AG09309 (cell line): ENCODE measurements at places on chromosomes 12 and 14.

DNA sequence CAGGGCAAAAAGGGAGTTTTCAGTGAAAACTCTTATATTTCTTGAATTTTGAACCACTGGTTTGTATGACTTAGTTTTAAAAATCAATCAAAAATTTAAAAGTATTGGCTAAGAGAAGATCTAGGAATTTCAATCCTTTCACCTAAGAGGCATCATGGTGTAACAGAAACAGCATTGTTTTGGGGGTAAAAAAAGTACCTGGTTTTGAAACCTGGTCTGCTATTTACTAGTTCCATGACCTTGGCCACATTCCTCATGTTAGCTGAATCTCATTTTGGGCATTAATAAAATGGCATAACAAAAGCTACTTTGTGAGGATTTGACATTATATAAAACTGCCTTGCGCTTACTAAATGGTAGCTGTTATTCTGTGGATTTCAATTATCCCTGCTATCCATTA lies 16.7 kb upstream of the GNPNAT1 start:
- no peak for DNase-seq

- no peak for DNase-seq
These were observed 3.6 kb downstream of the VDR start for GRCh38 chr12:47901063-47901717.

GRCh38 chr14:99779751-99780150 lies 13.5 kb upstream of the EML1 start:
- no peak for DNase-seq

DNA sequence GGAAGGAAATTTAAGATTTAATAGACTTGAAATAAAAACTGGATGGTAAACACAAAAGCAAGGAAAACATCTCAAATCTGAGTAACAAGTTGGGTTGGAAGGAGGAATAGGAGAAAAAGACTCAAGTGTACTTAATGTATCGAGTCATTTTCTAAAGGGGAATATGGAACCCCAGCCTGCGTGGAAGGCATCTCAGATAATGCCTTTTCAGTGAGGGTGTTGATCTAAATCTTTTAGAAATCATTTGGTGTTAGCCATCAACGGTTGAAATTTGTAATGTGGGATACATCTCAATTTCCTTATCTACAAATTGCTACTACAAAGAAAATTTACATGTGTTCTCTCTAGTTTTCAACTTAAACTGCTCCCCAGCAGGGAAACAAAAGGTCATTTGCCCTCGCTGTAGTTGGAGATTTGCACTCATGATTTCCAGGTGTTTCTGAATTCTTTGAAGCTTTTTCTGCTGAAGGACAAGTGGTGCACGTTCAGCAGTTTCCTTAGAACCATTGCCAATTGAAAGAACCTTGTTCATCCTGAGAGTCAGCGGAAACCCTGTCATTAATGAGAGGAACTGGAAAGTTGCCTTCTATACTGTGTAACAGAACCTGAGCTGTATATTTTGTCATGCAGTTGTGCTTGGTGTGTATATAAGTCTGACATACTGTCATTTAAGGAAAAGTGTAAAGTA lies 2.2 kb downstream of the PCBP2 start:
- no peak for DNase-seq

- no peak for DNase-seq
These were observed 4.4 kb upstream of the ARHGAP5 start for GRCh38 chr14:32072676-32073075.

DNA sequence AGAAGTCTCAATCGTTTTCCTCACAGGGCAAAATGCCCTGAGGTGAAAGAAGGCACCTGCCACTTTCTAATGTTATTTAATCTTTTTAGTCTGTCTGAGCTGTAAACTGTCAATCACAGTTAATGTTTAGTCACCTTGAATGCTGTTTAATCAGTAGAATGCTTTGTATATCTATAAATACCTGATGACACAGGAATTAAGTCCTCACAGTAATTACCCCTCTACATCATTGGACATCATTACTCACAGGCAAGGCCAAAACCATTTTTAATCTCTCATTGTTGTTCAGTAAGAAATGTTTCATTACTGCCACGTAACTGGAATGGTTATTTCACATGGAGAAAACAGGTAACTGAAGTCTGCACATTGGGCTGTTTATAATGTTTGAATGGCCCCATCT lies 178.8 kb downstream of the EXOC5 start:
- DNase-seq, result no peak

DNA sequence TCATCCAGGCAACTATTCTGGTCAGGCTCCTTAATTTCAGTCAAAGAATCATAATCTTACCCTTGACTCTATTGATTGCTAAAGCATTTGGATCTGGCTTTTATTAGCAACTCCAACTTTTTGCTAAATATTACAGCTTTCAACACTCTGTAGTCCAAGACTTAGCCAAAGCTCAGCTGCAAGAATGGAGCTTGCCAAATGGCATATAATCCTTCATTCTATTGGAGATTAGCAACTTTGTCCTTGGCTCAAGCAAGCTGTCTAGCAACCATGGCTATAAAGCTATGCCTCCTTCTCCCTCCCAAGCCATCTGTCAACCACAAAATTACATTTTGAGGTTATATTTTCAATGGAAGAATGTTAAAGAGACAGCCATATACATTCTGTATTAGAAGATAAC lies 23.1 kb upstream of the NID2 start:
- no peak for DNase-seq

GRCh38 chr12:95509300-95509699 lies 35.3 kb downstream of the METAP2 start:
- no peak for DNase-seq

- no peak for DNase-seq
These were observed 10.1 kb downstream of the GMFB start for GRCh38 chr14:54478636-54479215.

- DNase-seq, result no peak
These were observed 627.4 kb downstream of the SLC16A7 start for GRCh38 chr12:60223242-60223641.

DNA sequence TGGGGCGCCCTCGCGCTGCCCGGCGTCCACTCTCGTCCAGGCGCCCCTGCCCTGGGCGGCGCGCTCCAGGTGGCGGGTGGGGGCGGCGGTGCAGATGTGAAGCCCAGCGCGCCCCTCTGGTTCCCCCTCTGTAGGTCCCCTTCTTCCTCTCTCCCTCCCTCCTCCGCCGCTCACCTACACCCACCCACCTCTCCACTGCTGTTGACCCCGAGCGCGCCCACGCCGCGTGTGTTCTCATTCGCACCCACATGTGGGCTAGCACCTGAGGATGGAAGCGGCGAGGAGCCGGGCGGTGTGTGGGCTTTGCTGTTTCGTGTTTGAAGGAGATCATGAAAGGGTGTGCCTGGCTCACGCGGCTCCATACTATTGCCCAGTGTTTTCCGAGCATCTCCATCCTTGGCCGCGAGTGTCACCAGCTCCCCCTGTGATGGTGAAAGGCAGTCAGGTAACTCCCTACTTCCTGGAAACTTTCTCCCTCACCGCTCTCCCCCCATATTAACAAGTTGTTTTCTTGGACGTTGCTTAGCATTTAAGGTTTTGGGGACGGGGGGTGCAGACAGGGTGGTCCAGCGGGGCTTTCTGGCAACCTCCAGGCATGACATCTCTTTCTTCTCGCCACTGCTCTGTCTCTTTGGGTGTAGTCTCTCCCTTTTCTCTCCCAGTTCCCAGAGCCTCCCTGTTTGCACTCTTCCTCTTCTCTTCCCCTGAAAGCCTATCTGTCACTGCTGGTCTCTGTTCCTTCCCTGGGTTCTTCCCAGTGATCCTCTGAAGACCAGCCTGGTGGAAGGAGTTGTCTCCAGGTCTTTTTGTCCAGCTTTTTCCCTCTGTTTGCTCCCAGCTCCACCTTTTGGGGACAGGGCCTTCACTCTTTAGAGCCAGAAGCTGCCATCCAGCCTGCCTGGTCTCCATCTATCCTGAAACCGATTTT lies 1.6 kb downstream of the CACNA1C start:
- no peak for DNase-seq

DNA sequence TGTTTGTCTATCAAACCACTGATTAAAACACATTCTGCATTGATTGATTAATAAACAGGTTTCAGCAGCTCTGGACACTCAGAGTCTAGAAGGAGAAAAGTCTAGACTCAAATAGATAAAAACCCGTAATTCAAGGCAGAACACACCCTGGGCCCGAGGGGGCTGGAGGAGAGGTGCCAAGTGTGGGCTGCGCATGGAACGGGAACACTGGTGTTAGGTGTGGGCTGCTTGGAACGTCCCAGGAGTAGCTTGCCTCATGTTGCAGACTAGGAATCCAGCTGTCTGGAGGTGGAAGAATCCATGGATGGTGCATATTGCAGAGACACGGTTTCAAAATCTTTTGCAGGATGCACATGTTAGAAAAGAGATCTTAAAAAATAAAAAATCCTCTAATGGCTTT lies 223.0 kb downstream of the APAF1 start:
- DNase-seq, result no peak

DNA sequence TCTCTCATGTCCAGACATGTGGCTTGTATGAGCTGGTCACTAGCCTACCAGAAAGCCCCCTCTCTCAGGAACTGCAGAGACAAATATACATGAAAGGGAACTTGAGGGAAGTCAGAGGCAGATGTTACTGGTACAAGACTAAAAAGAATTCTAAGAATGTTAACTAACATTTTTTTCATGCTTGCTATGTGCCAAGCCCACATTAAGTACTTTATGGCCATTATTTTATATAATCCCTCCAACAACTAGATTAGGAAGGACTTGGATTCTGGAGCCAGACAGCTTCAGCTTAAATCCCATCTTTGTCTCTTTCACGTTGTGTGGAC lies 24.6 kb downstream of the TTC9 start:
- DNase-seq, result no peak

DNA sequence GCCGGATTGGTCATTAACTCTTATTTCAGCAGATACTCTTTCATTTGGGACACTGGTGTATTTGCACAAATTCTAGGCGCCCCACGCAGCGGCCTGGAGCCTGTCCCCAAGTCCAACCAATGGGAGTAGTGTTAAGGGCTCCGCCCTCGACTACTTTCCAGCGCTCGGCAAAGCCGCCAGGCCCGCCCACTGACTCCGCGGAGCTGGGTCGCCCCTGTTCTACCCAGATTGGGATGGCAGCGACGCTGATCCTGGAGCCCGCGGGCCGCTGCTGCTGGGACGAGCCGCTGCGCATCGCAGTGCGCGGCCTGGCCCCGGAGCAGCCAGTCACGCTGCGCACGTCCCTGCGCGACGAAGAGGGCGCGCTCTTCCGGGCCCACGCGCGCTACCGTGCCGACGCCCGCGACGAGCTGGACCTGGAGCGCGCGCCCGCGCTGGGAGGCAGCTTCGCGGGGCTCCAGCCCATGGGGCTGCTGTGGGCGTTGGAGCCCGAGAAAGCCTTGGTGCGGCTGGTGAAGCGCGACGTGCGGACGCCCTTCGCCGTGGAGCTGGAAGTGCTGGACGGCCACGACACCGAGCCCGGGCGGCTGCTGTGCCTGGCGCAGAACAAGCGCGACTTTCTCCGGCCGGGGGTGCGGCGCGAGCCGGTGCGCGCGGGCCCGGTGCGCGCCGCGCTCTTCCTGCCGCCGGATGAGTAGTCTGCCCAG lies at the start of gene ACOT6:
TSS of gene ACOT6 (plus strand) at position 179 of the 707 bp plus-strand sequence. CDS start at position 234, 55 bp downstream.
- DNase-seq, result peak; percentile 17

GRCh38 chr12:1481906-1482305 lies 112.5 kb downstream of the FBXL14 start:
- DNase-seq, result no peak

DNA sequence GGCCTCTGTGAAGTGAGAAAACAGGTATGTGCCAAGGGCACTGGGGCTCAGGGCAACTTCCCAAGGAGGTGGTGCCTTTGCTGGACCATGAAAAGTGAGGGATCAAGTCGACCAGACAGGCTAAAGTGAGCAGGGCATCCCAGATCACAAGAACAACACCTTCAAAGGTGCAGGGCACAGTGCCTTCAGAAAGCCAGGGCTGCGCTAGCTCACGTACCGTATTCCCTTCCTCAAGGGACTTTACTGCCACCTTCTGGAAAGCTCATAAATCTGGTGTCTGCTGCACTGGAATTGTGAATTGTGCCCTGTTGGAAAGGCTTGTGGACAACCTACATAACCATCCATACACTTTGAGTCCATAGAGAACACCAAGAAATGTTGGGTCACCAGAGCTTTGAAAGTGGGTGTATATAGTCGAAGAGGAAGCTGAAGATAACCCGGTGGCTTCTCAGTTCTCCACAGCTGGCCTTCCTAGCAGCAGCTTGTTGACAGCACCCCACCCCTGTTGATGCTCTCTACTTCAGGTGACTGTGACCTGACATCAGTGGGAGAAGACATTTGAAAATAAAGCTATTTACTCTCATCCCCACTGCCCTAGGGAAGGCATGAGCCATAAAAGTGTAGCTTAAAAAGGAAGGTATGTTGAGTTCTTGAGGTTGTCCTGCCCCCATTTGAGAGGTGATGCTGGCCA lies 24.5 kb downstream of the FIGNL2 start:
- DNase-seq, result peak; percentile 43

GRCh38 chr12:56775638-56776037 lies 12.5 kb downstream of the HSD17B6 start:
- no peak for DNase-seq

GRCh38 chr14:61379639-61380184 lies 58.3 kb downstream of the PRKCH start:
- DNase-seq, result no peak

- DNase-seq, result no peak
These were observed 5.9 kb downstream of the GSG1 start for GRCh38 chr12:13097491-13098011.

- DNase-seq, result no peak
These were observed 28.9 kb downstream of the RTRAF start for GRCh38 chr14:52018252-52018651.

GRCh38 chr12:131345521-131346436 lies 365.1 kb upstream of the SFSWAP start:
- no peak for DNase-seq

DNA sequence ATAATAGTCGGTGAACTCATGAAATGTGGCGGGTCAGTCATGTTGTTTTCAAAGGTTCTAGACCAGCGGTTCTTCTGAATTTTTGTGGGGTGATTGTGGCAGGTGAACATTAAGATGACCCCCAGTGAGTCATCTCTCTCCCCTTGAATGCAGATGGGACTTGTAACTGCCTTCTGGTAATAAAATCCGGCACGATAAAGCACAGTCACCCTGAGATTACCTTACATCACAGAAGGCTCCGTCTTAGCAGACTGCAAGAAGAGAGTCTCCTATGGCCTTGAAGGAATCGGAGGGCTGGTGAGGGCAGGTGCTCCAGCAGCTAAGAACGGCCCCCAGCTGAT lies 189.6 kb downstream of the FOXN3 start:
- DNase-seq, result peak; percentile 14

DNA sequence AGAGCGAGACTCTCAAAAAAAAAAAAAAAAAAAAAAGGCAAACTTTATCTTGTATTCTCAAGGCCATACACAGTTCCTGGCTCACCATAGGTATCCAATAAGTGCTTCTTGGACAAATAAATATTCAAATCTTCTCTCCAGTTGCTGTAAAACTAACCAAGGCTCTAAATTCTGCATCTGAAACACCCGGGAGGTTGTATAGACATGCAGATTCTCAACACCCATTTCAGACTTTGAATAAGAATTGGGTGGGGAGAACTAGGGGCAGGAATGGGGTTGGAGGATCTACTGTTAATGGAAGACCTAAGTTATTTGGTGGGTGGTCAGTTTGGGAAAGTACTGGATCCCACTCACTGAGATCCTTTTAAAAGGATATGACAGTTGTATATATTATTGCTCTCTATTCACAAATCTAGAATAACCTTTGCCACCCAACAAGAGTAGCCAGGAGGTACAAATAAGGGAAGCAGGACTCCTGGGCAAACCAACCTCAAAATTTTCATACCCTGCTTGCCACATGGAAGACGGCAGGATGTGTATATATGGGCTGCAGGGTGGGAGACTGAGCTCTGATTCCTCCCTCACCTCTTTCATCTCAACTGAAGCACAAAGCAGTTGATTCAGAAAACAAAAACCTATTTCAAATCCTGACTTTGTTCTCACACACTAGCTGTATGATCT lies 879 bp downstream of the GDF3 start:
- DNase-seq, result no peak

GRCh38 chr12:25283006-25283405 lies 32.3 kb upstream of the KRAS start:
- no peak for DNase-seq
